Fibroblast of skin of scalp (primary cell): ENCODE measurements at places on chromosomes 2 and 18.

DNA sequence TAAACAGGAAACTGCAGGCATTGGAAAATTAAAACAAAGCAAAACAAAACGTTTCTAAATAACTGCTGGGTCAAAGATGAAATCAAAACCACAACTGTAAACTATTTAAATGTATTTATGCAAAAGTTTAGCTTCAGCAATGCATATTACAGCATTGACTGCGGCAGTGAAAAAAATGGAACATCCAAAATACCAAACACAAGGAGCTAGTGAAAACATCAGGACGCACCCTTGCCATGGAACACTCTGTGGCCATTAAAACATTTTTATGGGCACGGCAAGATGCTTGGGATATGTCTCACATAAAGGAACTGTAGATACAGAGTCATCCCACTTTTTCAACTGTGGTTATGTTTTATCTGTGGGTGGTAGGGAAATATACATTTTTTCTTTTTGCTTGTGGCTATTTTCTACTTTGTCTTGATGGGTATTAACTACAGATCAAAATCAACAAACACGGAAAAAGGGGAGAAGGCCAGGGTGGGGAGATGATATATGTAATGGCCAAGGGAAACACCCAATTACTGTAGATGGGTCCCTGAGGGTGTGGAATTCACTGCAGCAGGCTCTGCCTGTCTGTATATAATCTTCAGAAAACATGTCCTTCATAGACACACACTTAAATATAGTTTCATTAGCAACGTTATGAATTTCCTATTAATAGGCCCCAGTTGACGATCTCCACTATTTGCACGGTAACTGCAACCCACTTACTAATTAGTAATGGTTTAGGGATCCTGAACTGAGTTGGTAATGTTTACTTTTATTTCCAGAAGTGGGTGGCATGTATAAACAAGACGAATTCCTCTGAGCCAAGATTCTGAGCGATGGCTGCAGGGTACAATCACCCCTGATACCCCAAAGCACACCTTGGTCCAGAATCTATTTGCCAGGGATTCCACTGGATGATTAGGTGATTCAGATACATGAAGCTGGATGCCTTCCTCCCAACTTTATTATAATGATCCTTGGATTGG is 110.5 kb downstream of the ACKR3 start:
- peak; percentile 96 for DNase-seq

GRCh38 chr18:24919181-24919797 is 432.7 kb downstream of the ZNF521 start:
- no peak for DNase-seq

DNA sequence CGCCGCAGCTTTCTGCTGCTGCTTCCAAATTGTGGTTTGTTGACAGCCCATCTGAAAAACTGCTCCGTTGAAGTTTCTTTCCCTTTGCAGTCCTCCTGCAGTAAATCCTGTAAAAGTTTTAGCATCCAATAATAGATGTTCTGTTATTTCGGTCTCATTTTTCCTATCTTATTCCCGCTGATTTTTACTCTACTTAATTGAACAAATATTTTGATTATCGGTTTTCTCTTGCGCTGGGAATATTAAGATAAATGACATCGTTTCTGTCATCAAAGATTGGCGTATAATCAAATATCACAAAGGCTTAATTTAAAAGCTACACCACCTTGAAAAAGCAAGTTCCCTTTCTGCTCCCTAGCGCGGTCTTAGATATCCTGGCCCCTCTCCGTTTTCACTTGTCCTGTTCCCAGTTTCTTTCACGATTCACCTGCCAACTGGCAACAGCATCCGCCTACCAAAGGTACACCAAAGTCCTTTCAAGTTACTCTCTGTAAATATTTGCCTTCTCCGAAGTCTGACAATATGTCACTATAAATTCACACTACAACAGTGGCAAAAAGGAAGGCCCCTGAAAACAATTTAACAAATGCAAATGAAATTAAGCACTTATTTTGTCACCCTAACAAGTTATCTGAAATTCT is 1.0 kb upstream of the STRN start:
- DNase-seq = no peak

DNA sequence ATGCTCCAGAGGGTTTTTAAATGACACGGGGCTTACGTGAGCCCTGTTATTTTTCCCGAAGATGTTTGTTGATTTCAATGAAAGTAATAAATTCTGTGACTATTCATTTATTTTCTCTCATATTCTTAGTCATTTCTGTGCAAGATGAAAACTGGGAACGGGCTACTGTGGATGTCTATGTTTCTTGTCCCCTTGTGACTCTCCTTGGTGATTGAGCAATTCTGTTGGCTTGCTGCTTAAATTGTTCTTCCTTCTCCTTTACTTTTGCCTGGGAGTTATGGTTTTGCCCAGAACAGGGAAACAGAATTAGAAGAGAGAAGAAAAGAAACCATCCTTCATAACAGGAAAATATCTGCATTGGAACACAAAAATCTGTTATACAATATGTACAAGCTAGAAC is 508.2 kb upstream of the DSEL start:
- DNase-seq = no peak

GRCh38 chr2:106812383-106812782 is 73.6 kb downstream of the ST6GAL2 start:
- peak; percentile 94 for DNase-seq

GRCh38 chr2:86631846-86632485 is 8.3 kb upstream of the RNF103 start:
- DNase-seq = no peak

DNA sequence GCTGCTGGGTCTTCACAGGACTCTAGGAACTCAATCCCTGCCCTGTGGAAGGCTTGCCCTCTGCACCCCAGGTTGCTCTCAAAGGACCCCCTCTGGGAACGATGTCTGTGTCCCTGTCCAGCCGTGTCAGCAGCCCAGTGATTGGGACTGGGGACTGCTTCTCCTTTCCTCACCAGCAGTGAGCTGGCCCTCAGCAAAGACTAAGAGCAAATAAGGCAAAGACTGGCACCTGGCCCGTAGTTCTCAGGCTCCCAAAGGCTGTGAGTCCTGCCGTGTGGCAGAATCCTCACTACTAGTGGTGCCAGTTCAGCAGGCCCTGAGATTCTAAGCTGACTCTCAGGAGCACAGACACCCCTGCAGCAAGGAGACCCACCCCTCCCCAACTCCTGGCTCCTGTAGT is 47.8 kb downstream of the TMEM163 start:
- DNase-seq = no peak

DNA sequence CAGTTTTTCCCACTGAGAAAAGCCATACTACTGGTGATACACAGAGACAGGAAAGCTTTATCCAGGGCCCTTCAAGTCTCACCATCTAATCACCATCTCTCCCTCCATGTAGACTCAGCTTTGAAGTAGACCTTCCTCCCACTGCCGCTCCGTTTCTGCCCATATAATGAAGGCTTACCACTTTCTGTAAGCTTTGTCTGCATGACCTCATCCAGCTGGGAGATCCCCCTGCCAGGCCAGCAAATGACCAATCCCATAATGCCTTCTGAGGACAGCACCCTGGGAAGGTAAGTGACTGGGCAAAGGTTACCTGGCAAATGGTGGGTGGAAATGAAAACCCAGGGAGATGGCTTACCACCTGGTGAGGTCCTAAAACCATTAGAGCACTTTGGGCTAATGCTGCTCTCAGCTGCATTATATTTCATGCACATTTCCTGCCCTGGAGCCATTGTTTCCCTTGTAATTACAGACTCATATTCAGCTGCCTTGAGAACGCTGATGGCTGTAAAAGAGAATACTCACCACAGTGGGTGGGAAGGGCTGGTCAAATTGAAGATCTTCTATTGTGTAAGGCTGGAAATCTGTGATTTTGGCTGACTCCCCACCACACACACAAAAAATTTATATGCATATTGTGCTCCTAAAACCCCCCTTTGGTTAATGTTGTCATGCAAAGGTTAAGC is 350.7 kb upstream of the SYT4 start:
- no peak for DNase-seq
